Activated B cell treated with CpG ODN at 0.5 μM for 24 hours (primary cell): ENCODE measurements at places on chromosomes 16 and 17. TPM values are rescaled to one million over a fixed set of nuclear protein-coding genes. Genes with fewer than 3 reads are reported as not detected.

DNA sequence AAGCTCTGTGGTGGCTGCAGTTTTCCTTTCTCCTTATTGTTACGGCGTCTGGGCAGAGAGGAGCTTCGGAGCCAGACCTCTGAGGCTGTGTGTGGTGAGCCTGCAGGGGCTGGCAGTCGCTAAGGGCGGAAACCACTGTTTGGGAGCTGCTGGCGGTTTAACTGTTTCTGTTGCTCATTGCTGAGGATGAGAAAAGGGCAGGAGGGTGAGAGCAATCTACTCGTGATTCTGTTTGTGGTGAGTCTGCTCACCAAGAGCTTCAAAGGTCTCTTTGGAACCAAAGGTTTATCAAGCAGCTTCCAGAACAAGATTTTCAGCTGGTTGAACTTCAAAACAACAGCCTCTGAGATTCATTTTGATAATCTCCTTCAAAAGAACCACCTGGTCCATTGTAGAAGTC, 143.9 kb downstream of the ANKFN1 start:
- DNase-seq: no peak

PKMYT1 gene
- 3.8 and 4.3 TPM in 2 replicates for total RNA-seq

GRCh38 chr17:58576679-58577367, 62.4 kb upstream of the MTMR4 start:
- no peak for DNase-seq

DNA sequence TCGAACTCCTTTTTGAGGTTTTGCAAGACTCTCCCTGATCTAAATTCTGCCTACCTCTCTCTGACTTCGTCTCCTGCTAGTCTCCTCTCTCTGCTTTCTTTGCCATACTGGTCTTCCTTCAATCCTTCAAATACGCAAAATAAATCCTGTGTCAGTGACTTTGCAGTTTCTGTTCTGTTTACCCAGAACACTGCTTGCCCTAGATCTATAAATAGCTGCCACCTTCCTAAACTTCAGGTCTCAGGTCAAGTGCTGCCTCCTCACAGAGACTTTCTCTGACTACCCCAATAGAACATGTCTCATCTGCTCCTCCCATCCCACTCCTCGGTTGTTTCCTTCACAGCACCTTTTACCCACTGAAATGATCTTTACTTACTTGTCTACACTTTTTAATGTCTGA, 78.9 kb downstream of the TRIM37 start:
- DNase-seq: no peak

DNA sequence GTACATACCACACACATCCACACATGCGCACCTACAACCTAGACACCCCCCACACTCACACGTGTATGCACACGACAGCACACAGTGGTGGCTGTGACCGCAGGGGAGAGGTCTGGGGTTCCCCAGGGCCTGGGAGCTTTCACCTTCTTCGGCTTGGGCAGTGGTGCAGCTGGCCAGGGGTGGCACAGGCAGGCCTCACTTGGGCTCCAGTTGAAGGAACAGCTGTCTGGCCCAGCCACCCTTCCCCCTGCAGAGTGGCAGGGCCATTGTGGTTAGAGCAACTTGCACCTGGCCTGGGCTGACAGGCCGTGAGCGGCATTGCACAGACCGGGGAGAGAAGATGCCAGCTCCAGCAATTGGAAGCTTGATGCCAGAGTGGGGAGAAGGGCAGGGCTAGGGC, 114.5 kb upstream of the GSE1 start:
- peak; percentile 36 for DNase-seq

DNA sequence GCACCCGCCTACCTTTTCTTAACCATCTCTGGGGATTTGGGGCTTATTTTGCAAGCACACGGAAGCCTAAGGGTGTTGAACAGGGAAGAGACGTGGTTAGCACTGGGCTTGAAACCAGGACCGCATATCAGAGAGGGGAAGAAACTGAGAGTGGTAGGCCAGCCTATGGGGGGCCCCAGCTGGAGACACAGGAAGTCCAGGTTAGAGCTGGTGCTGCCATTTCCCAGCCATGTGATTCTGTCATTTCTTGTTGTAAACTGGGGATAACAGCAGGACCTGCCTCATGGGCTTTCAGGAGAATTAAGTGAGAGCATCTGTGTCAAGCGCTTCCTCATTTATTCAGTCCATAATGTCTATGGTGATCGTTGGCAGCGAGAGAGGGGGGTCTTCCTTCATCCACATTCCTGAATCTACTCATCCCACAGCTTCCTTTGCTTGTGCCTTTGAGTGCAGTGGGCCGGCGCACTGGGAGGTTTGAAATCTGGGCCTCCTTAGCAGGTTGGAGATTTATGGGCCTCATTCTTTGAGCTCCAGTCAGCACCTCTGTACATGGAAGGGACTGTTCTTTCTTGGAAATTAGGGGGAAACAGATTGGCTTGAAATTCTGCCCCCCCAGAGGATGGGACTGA, 20.1 kb downstream of the NKD1 start:
- no peak for DNase-seq

DNA sequence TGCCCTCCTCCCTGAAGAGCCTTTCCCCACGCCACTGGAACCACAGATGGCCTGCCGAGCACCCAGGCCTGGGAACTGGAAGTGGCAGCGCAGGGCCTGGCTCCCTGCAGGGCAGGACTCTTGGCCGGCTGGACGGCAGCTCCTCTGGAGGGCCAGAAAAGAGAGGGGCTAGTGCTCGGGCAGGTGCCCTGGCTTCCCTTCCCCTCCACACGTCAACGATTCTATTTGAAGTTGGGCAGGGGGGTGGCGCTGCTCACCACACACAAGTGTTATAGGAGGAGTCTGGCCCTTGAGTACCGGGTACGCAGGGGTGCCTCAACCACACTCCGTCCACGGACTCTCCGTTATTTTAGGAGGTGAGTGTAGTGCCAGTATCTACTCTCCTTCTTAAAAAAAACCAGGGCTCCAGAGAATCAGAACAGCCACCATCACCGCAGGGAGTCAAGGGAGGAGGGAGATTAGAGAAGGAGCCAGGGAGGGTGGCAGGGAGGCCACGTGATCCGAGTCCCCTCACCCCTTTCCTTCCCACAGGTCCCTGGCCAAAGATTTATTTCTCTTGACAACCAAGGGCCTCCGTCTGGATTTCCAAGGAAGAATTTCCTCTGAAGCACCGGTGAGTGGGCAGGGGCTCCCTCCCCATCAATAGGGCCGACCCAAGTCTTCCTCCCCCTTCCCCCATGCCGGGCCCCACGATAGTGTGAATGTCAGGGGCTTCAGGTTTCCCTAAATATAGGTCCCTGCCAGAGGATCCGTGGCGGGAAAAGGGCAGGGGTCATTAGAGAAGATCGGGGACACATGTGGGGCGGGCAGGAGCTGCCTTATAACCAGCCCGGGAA, 1.4 kb upstream of the ALDOA start:
- DNase-seq: peak; percentile 56

DNA sequence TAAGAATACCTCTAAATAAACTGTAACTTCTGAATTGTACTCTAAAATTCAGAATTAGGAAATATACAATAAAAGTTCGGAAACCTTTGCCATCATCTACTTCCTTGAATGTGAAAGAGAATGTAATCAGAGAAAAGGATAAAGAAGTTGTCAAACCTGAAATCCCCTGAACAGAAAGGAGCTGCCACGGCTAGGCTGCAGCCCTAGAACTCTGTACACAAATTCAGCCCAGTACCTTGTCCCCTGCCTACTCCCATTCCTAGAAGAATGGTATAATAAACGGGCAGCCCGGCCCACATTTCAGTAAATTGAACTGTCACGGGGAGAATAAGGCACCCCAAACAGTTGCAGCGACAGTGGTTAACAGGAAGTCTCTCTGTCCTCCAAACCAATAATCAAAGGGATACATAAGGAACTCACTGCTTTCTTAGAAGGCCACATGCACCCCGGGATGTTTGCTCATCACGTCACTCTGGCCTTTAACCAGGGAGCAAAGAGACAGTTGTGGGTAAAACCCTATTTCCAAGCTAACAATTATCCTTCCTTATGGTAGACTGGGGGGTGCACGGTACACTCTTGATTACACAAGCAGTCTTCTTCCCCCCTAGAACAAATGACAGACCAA, 24.3 kb upstream of the RFFL start:
- DNase-seq: no peak

- no peak for DNase-seq
These were observed 3.0 kb downstream of the PRR35 start for GRCh38 chr16:563072-563644.

DNA sequence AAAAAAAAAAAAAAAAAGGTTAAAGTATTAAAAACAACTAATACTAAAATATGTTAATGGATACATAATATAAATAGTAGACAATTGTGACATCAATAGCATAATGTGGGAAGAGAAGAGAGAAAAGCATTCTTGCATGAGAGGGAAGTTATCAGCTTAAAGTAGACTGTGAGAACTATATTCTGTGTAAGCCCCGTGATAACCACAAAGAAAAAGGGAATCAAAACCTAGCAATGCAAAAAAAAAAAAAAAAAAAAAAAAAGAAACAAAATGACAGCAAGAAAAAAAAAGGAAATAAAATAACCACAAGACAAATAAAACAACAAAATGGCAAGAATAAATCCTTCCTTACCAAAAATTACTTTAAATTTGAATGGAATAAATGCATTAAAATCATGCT, 39.8 kb upstream of the MYLK3 start:
- DNase-seq: no peak

- no peak for DNase-seq
These were observed 9.2 kb downstream of the STAT3 start for GRCh38 chr17:42378959-42379594.

FOXF1 gene
- total RNA-seq: not detected in 2 replicates

DNA sequence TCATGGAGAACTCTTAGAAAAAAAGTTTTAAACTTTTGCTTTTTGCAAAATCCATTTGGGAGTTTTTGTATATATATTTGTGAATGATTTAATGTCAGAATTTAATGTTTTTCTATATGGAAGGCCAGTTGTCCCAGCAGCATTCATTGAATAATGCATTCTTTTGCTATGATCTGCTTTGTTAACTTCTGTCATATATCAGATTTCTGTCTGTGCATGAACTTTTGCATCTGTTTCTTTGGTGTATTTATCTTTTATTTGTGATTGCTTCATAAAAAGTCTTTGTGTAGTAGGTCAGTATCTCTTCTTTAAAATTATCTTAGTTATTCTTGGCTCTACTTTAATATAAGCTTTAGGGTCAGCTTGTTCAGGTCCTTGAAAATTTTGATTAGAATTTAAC, 84.2 kb downstream of the MAP2K4 start:
- DNase-seq: no peak

DNA sequence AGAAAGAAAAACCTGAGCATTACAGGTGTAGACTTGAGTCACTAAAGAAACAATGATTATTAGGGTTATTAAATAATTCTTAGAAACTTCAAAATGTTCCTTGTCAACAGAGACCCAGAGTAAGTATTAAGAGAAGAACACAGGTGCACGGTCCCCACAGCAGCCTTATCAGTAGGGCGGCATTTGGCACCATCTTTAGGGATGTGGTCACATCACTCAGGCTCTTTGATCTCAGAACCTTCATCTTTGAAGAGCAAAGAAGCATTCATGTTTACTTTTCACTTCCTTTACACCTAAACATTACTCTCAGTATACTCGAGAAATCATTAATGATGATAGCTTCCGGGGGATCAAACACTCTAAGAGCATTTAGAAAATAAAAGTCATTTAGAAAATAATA, 928.7 kb downstream of the KCNJ2 start:
- DNase-seq: no peak

- DNase-seq: no peak
These were observed 11.5 kb downstream of the HSD17B2 start for GRCh38 chr16:82046541-82046940.

DPEP2NB gene
- not detected in 2 replicates for total RNA-seq

CAPNS2 gene
- total RNA-seq: not detected in 2 replicates

- peak; percentile 55 for DNase-seq
These were observed 2.1 kb downstream of the SCARF1 start for GRCh38 chr17:1643293-1643998.

GRCh38 chr16:83742124-83742899, 65.5 kb upstream of the HSBP1 start:
- DNase-seq: no peak

USP43 gene
- total RNA-seq: 0.12 and 0.29 TPM in 2 replicates

NEUROD2 gene
- total RNA-seq: 0.02 TPM in 1 of 2 replicates, not detected in the other

HOXB13 gene
- total RNA-seq: not detected in 2 replicates

- DNase-seq: no peak
These were observed 7.3 kb downstream of the MTMR4 start for GRCh38 chr17:58507123-58507634.

C17orf107 gene
- total RNA-seq: 1.6 and 1.8 TPM in 2 replicates

PIRT gene
- total RNA-seq: not detected in 2 replicates

GRCh38 chr17:69269131-69269998, 40.7 kb upstream of the ABCA10 start:
- no peak for DNase-seq

DNA sequence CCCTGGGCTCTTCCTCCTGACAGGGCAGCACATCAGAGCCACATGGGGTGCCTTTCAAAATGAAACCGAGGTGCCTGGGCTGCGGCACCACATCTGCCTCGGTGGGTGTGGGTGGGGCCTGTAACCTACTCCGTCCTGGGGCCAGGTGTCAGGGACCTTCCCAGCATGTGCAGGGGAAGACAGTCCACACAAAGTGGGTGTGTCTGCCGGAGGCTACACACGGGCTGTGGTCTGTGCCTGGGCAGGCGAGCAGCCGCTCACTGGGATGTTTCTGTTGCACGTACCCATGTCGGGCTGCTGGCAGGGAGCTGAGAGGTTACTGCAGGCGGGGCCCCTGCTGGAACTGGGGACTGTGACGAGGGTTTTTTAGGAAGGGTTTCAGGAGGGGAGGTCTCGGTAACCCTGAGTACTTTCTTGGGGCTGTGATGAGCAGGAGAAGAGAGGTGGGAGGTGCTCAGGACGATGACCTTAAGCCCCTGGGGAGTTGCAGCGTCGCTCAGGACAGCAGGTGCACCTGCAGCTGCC, 351.2 kb downstream of the SEC14L1 start:
- peak; percentile 45 for DNase-seq

TP53TG3D gene
- not detected in 2 replicates for total RNA-seq

- DNase-seq: no peak
These were observed 30.7 kb upstream of the SSTR2 start for GRCh38 chr17:73133911-73134649.

TAC4 gene
- not detected in 2 replicates for total RNA-seq

DNA sequence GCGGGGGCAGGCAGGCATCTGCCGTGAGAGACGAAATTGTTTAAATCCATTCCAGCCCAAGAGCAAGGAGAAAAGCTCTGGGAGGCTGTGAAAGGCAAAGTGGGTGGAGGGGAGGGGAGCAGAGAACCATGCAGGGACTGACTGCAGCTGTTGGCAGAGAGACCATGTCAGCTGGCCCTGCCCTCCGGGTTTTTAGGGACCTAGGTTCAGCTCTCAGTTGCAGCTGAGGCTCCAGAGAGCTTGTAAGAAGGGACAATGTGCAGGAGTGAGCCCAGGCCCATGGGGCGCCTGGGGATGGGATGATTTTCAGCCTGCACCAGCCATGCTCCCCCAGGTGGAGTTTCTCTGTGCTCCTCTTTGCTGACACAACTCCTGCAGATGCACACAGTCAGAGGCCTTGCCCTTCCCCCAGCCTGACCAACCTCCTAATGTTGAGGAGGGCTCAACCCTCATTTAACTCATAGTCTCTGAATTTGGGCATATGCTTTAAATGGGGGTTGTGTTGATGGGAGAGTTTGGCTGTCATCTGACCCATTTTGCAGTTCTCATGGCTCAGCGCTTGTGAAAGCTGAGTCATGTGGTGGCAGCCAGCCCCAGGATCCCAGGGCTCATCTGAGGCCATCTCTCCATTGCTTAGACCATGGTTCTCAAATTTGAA, 70.9 kb downstream of the PLXDC1 start:
- no peak for DNase-seq

- DNase-seq: no peak
These were observed 284.4 kb upstream of the FOXF1 start for GRCh38 chr16:86225905-86226371.

PIPOX gene
- total RNA-seq: 8.7 and 8.8 TPM in 2 replicates

RTN4RL1 gene
- total RNA-seq: not detected in 2 replicates

- DNase-seq: no peak
These were observed 117.6 kb downstream of the RMI2 start for GRCh38 chr16:11462861-11463260.
